ENCODE measurements at places on chromosomes 2 and 18.

DNA sequence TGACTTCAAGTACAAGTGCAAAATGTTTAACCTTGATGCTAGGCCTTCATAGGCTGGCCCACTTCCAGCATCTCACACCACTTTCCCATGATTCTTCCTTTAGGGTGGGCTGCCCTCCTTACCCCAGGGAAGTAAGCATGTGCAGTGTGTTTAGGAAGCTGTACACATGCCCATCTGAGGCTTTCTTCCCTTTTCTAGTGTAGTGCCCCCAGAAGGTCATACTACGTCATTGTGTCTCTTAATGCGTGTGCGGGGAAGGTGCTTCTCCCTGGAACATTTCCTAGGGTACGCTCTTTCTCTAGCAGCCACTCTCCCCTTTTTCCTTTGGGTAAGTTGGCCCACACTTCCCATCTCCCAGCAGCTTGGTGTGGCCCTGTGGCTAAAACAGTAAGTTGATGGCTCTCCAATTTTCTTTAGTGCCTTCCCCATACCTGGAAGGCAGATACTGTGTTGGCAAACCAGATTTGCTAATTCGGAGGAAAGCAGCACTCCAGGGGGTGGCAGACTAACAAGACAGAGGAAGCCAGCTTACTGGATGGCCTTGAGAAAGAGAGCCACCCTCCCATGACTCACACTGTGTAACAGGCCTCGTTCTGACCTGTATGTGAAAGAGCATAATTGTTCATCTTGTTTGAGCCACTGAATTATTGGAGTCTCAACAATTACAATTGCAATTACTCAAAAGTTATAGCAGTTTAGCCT is 1.1 kb upstream of the SULT6B1 start:
- DNase-seq, result no peak

GRCh38 chr2:218002845-218003180 is at the start of gene TNS1:
TNS1 (minus strand) TSS chr2:218002995; CDS start chr2:218002872, 123 bp downstream.
- DNase-seq, result no peak

GRCh38 chr18:11383381-11383780 is 226.0 kb upstream of the SLC35G4 start:
- no peak for DNase-seq

GRCh38 chr2:88182721-88183120 is 12.6 kb downstream of the THNSL2 start:
- DNase-seq, result no peak

DNA sequence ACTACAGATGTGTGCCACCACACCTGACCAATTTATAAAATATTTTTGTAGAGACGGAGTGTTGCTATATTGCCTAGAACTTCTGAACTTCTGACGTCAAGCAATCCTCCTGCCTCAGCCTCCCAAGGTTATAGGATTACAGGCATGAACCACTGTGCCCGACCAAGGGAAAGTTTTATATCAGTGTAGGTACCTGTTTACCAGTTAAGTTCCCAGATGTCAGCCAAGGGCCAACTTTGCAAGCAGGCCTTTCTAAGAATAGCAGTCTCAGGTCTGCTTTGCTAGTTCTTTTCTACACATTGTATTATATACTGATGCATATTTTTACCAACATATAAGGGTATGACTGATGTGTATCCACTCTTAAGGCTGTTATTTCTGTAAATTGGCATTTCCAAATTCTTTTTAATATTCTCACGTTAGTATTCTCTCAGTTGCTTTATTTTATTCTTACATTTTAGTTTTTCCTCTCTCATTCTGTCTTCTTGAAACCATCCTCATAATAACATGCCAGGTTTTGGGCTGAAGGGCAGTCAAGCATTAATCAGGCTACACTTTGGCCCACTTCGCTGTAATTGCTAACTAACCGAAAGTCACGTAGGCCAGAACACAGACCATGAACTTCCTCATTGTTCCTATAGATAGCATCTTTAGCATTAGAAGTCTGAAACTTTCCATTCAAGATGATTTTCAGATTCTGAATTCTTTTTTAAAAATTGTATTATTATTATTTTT is 25.0 kb upstream of the CXXC1 start:
- DNase-seq, result no peak

GRCh38 chr2:63578767-63579166 is 9.5 kb downstream of the WDPCP start:
- no peak for DNase-seq

- DNase-seq, result no peak
Observed at GRCh38 chr2:111662771-111663470, 221.1 kb downstream of the ANAPC1 start.

DNA sequence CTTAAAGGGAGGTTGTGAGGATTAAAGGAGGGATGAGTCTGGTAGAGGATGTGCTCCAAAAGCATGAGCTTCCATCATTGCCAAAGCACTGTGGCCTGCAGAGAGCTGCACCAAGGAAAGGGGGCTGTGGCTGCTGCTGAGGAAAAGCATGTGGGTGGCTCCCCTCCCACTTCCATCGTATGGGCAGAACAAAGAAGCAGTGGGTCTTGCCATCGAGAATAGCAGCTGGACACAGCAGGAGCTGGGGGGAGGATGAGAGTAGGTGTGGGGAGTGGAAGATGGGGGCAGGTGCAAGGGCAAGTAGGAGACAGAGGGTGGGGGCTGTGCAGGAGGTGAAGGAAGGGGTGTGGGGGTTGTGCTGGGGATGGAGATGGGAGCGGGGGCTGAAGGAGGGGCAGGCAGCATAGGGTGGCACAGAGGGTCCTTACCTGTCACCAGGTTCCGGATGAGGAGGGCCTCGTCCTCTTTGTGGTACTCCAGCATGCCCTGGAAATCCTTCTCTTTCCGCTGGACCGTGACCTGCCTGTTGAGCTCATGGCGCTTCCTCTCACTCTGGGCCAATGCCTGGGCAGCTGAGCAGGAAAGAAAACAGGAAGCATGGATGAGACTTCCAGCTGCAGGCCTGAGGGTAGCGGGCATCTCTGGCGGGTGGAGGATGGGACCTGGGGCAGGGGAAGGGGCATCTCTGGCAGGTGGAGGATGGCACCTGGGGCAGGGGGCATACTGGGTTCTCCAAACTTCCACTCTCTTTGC is 33.6 kb upstream of the ACAA2 start:
- no peak for DNase-seq

DNA sequence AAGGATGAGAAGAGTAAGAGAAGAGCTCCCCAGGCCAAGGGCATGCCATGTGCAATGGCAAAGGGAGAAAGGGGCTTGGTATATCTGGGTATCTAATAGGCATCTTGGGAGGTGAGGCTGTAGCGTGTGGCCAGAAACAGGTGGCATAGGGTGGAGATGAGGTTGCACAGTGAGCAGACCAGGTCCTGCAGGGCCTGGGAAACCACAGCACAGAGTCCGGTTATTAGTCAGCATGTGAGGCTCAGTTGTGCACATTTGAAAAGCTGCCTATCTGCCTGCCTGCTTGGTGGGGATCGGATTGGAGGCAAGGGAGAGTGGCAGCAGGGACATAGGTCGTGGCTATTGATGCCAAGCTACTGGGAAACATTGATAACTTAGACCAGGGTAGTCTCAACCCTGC is 190.6 kb downstream of the TPGS2 start:
- no peak for DNase-seq

- no peak for DNase-seq
Observed at GRCh38 chr18:31667185-31667584, 17.2 kb downstream of the B4GALT6 start.

GRCh38 chr2:39377226-39377939 is 59.7 kb downstream of the MAP4K3 start:
- DNase-seq, result no peak

DNA sequence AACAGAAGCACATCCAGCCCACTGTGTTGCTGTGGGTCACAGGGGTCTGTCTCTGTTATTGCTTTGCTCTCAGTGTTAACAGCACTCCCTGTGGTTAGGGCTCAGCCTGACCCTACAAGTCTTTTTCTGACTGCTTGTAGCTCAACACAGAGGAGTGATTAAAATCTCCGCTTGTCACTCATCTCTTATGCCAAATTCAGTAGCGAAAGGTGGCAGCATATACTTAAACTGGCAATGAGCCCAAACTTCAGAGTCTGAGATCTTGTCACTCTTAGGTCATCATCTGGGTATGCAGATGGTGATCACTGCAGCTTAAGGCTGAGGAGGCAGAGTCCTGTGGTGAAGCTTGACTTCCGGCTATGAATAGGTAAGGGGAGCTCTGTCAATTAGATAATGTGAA is 63.3 kb upstream of the CSRNP3 start:
- DNase-seq, result no peak

DNA sequence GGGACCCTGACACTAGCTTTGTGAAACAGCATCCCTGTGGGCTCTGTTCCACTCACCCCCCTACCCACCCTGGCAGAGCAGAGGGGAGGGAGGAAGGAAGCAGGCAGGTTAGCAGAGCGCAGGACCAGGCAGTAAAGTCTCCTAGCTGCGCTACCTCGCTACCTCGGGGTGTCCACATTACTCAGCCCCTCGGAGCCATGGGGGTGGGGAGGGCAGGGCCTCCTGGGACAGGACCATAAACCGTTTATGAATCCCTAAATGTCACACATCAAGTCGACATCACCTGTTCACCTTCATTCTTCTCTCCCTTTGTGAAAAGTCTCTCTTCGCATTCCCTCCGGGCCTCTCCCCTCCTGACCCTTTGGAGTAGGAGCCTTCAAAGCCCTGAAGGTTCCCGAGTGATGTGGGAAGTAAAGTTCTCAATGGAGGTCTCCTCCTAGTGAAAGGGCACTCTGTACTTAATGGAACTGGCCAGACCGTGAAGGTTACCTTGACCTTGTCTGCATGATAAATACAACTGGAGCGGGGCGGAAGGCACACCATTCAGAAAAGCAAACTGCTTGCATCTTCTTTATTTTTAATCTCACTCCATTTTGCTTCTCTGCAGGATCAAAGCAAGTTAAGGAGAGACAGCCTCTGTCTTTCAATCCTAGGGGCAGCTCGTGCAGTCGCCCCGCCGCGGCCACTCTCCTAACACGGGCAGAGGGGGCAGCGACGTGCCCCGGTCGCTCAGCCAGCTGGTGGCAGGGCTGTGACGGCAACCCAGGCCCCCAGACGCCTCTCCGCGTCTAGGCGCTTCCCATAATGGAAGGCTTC is 23.7 kb upstream of the SMAD7 start:
- no peak for DNase-seq

DNA sequence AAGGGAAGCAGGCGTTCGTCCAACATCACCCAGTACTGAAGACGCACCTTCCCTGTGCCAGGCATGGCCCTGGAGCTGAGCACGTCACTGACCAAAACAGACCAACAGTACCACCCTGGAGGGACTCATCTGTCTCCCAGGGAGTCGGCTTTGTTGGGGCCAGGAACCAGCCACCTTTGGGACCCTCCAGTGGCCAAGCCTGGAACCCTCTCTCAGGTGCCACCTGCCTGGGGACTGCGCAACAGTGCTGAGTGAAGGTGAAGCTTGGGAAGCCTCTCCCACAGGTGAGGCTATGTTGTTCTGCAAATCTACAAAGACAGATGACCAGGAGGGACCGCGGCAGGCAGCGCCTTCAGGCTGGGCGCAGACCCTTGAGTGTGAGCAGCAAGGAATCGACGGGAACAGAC is 91.4 kb upstream of the OTOS start:
- DNase-seq, result no peak
